ENCODE measurements at places on chromosomes 7 and 10.

DNA sequence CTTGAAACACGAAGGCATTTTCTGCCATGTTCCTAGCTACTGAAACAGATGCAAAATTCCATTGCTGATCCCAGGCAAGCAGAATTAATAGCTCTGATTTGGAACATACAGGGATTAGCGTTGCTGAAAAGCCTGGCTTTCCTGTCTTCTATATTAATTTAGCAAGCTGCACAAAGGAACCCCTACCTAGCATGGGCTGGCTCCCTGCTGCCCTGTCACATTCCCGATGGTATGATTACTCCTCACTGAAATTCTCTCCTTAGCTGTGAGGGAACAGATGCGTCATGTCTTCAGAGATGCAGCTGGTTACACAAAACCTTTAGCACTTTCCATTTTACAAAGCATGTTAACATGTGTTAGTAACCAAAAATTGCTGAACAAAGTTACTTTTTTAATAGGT is 878.9 kb downstream of the TYW1 start:
- no peak for DNase-seq

DNA sequence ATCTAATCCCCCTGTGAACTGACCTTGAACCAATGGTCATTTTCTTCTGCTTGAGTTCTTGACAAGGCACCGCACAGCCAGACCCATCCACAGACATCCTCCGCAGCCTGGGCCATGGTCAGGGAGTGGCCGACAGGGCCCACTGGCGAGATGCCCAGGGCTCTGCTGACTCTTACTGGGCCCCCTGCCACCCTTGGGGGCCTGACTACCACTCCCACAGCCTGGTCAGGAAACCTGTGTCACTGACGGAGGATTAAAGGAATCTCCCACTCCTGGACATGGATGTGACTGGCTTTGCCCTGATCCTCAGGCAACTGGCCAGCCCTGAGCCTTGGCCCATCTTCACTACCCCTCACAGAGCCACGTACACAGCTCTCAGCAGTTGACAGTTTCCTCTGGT is 50.4 kb upstream of the ENO4 start:
- no peak for DNase-seq

DNA sequence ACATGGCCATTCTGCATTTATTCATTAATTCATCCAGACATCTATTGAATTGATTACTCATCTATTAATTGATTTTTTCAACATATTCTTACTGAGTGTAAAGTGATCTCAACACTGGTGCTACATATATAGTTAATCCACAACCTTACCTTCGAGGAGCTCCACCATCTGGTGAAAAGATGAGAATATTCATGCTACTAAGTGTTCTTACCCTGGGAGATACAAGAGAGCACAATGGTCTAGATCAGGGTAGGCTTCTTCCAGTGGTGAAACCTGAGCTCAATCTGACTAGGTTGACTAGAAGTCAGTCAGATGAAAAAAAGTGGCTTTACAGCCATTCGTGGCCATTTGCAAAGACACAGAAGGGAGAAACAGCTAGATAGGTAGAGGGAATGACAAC is 507.4 kb downstream of the ANKRD7 start:
- no peak for DNase-seq

- no peak for DNase-seq
These were observed 13.6 kb upstream of the FOXL3 start for GRCh38 chr7:276230-276835.

DNA sequence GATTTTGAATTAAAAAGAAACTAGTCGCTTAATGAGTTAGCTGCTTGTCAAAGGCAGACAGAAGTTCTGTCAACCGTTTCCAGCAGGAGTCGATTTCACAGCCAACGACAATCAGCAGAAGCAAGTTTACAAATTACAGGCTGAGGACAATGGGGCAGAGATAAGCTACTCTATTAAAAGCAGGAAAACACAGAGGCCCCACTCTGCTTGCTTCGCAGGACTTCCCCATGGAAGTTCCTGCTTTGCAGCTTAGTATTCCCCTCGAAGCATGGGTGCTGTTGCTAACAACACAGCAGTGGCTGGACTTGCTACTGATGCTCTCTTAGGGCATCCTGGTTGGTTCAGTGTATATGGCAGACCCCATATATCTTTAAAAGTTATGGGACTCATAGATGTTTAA is 50.8 kb upstream of the KLF6 start:
- DNase-seq, result no peak

DNA sequence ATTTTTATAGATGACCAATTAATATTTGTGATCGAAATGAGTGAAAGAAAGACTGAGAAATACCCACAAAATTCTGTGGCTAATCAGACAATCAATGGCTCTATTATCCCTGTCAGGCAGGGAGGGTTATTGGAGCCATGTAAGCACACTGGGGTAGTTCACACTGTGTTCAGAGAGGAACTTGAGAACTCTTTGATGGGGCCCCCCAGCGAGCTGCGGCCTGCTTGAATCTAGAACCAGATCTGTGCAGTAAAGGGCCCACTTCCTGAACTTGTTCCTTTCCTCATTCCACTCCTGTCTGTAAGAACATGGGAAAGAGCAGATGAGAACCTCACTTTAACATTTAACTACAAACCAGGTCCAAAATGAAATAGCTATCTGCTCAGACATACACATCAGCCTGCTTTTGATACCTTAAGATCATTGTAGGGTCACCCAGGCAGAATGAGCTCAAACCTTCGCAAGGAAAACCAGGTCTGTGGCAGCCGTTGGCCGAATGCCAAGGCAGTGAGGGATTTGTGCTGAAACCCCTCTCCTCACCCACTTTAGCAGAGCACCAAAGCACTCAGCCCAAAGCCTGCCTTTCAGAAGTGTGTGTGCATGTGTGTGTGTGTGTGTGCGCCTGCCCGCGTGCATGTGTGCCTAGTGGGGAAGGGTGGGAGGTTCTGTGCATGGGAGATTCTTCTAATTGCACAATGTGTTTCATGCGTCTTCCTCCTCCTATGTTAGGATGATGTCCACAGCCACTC is 365.6 kb upstream of the MGMT start:
- DNase-seq, result no peak

DNA sequence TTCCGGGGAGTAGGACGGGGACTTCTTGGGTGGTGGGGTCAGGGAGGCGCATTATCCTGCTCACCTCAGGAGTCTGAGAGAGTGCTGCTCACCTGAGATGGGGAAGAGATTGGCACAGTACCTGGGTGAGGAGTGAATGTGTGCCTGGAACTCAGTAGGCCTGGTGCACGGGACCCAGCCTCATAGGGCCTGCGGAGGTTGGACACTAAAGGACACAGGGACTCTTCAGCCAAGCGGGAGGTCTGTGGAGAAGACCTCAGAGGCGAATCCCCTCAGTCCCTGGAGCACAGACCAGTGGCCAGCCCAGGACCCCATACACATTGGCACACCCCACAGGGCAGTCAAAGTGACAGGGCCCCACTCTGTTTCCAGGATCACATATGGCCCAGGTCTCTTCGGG is 73.2 kb downstream of the OAT start:
- DNase-seq, result no peak

DNA sequence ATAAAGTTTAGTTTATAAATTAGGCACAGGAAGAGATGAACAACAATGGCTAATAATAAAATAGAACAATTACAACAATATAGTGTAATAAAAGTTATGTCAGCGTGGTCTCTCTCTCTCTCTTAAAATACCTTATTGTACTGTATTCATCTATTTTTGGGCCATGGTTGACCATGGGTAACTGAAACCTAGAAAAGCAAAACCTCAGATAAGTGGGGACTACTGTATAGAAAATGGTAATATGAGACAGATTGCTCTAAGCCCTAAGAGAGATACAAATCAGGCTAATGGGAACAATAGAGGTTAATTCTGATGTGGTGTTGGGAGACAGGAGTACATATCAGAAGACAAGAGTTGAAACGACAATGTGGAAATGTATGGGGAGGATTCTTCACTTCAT is 86.2 kb downstream of the ZNF365 start:
- DNase-seq, result no peak

- DNase-seq, result no peak
These were observed 12.9 kb downstream of the MTPN start for GRCh38 chr7:135964274-135964673.

DNA sequence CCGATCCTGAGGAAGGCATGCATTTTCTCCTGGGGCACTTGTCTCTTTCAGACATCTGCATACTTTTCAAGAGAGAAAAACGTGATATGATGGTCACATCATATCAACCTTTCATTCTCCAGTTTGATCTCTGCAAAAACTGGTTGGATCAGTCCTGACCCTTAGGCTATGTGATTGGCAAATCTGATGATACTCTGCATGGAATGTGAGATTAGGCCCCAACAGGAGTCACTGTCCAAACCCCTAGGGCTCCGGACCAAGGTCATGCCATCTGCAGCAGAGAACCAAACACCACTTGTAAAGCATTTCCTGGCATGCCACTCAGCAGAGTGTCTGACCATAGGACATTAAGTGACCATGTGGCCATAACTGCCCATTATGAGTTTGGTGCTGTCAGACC is 8.6 kb downstream of the GCK start:
- DNase-seq, result no peak

GRCh38 chr10:22752272-22752889 is 38.0 kb upstream of the PIP4K2A start:
- no peak for DNase-seq

- no peak for DNase-seq
These were observed 60.8 kb downstream of the XRCC2 start for GRCh38 chr7:152615031-152615741.

GRCh38 chr10:32412499-32412853 is 33.5 kb upstream of the CCDC7 start:
- DNase-seq, result peak; percentile 11

DNA sequence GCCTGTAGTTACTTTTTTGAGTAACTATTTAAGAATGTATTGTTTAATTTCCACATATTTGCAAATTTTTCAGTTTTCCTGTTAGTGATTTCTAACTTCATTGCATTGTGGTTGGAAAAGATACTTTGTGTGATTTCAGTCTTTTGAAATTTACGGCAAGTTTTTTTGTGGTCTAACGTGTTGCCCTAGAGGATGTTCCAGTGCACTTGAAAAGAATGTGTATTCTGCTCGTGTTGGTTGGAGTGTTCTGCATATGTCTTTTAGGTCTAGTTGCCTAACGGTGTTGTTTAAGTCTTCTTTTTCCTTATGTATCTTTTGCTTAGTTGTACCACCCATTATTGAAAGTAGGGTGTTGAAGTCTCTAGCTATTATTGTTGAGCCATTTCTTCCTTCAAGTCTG is 59.7 kb downstream of the LCOR start:
- no peak for DNase-seq

DNA sequence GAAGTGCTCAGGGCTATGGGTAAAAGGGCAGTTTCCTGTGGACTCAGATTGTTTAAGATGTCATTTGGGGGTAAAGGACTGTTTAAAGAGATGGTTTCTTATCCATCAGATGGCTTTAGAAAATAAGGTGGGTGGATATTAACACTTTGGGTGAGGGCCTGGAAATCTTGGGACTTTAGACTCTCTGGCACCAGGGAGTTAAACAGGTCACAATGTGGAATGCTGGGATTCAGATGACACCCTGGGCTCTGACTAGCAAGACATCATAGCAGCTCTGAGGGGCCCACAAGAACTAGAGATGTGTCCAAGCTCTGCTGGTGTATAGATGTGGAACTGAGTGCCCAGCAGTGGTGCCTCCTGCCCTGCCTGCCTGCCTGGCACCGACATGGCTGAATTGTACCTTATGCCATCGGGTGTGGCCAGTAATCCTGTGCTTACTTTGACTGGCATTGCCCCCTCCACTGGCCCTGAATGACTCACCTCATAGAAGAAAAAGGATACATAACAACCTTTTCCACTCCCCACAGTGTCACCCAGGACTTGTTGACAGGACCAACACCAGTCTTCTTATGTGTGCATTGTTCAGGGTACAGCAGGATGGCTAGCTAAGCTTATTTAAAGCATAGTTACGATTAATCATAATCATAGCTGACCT is 100.0 kb upstream of the PRR15 start:
- DNase-seq, result no peak

GRCh38 chr7:116802746-116803152 is 59.6 kb upstream of the CAPZA2 start:
- DNase-seq, result peak; percentile 85

DNA sequence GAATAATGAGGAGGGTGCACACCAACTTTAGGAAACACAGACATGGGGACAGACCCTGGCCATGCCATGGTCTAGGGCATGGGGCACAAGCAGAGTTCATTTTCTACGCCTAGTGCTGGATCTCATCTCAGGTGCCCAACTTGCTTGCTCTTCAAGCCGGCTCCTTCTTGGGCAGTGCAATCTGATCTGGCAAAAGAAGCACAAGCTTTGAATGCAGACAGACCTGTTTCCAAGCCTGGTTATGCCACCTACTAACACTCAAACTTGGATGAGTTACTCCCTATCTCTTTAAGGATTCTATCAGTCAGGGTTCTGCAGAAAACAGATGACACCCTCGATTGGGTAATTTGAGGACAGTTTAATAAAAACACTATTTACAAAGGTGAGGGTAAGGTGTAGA is 34.9 kb upstream of the WAPL start:
- DNase-seq, result no peak

GRCh38 chr7:100208911-100209408 is 10.8 kb upstream of the PVRIG start:
- DNase-seq, result no peak

DNA sequence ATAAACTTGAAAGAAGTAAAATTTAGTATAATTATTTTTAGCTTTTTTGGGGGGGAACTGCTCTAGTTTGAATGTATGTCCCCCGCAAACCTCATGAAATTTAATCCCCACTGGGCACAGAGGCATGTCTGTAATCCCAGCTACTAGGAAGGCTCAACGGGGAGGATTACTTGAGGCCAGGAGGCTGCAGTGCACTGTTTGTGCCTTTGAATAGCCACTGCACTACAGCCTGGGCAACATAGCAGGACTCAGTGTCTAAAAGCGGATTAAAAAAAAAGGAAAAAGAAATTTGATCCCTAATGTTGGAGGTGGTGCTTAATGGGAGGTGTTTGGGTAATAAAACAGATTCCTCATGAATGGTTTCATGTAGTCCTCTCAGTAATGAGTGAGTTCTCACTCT is 43.1 kb upstream of the PHF14 start:
- DNase-seq, result no peak

DNA sequence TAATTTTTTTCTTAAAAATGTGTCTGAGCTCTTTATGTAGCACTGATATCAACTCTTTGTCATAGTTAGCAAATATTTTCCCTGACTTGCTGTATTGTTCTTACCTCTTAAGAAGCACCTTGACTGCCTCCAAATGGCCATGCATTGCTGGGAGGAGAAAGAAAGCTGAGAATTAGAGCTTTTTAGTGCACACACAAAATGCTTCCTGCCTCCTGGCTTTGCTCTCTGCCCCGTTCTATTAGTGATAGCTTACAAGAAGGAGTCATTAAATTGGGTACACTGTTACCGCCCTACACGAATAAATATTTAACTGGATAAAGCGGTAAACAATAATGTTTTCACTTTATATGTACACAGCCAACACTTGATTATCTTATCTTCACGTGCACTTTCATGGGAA is 4.1 kb downstream of the ANKRD16 start:
- DNase-seq, result no peak

- peak; percentile 28 for DNase-seq
These were observed 599.2 kb upstream of the PCDH15 start for GRCh38 chr10:55400075-55400849.

GRCh38 chr10:71281646-71282322 is 37.3 kb upstream of the SLC29A3 start:
- no peak for DNase-seq
